ENCODE measurements at places on chromosomes 11 and 22.

GRCh38 chr11:64868904-64869570 lies 9.4 kb downstream of the EHD1 start:
- no peak for DNase-seq

- no peak for DNase-seq
Measured at GRCh38 chr22:17767233-17768065, 6.8 kb downstream of the BID start.

DNA sequence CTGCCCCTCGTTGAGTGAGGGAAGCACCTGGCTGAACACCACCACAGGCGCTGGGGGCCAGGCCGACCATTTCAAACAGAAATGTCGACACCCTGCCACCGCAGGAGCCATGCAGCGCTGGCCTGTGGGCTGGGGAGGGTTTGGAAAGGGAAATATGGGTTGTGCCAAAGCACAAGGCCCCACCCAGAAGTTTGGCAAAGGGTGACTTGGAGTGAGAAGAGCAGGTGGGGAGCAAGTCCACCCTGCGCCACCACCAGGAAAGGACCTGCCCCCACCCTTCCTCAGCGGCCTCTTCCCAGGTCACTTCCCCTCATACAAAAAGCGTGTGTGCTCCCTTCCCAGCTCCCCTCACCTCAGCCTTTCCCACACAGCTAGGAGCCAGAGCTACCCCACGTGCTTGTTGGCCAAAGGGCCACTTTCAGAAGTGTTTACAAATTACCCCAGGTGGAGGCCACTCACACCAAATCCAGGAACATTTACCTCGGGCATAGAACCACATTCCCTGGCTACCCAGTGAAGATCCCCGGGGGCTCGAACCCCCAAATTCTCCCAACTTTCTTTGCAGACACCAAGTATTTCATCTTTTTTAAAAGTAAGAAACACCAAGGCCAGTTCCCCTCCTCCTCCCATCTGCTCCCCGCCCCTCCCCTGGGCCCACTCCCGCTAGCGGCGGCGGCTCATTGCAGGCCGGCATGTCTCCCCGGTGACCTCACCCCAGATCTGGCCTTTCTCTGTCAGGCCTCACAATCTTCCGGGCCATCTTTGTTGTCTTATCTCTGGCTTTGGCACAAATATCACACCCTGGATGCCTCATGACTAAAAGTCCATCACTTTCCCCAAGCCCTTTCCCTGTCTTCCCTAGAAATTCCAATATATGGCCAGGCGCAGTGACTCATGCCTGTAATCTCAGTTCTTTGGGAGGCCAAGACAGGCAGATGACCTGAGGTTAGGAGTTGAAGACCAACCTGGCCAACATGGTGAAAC lies 20.5 kb upstream of the SCGB1A1 start:
- no peak for DNase-seq

GRCh38 chr11:131365329-131365930 lies 5.0 kb upstream of the NTM start:
- no peak for DNase-seq

DNA sequence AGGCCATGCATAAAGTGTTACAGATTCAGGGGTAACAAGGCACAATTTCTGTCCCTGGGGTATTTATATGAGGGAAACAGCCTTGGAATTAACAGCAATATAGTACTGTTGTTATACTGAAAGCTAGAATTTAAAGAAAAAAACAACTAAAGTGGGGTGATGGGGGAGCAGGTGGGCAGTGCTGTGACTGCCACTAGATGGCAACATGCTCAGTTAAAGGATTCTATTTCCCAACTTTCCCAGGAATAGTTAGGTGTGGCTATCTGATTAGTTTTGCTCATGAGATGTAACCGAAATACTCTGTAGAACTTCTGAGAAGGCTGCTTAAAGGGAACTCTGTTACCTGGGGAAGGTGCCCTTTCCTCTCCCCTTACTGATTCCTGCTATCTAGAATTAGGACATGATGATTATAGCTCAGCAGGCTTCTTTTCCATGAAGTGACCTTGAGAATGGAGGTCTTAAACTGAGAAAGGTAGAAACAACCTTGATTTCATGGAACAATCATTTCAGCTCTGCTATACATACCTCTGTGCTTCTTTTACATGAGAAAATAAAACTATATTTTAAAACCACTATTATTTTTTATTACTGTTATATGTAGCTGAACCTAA lies 102.6 kb downstream of the RELT start:
- no peak for DNase-seq

DNA sequence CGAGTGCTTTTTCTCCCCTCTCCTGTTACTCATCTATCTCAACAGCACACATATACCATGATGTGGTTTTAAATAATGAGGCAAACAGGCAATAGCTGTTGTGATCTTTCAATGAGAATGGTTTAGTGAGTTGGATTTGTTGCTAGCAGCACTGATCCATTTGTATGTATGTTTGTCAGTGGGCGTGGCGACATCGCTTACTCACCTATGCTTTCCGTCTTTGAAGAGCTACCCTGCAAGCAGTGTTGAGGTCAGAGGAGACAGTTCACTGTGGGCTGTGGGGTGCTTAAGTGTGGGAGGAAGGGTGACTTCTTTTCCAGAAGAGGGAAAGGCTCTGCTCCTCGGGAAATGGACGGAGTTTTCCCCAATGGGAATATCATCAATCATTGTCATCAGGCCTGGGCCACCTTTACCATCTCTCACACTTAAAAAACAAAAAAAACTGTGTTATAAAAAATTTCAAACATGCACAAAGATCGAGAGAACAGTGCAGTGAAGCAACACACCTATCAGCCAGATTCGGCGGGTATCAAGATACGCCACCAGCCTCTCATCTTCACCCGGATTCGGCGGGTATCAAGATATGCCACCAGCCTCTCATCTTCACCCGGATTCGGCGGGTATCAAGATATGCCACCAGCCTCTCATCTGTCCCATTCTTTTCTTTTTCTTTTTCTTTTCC lies 83.8 kb downstream of the TBC1D22A start:
- DNase-seq: no peak

DNA sequence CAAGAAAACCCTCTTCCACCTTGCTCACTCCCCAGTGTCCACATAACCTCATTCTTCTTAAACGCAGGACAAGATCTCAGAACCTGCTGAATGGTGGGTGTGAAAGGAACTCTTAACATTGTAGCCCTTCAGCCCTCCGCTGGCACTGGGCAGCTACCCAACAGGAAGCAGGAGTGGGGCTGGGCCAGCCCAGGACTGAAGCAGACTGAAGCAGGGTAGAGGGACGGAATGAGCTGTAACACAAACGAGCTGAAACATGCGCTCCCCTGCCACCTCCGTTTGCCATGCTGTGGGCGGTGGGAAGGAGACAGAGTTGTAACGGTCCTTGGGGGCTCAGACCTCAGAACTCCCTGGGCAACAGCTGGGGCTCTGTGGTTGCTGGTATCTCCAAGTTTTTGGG lies 23.6 kb downstream of the NPAT start:
- DNase-seq: no peak

GRCh38 chr22:49203091-49203858 lies 624.4 kb downstream of the BRD1 start:
- DNase-seq: no peak

- no peak for DNase-seq
Measured at GRCh38 chr22:21690401-21690801, 24.6 kb downstream of the PPIL2 start.

DNA sequence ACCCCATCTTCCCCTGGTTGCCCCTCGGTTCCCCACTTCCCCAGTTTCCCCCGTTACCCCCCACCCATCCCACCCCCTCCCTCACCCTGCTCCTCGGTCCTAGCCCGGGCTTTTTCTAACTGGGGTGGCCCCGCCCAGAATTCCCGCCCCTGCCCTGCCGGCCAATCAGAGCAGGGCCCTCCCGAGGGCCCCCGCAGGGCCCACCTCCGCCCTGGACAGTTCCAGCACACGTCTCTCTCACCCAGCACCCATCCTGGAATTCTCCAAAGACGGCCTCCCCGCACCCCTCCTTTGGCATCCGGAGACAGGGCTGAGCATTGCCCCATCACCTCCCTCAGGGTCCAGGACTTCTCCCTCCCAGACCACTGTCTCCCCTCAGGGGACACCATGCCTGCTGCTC lies at the start of gene H19:
Gene H19 (minus strand): TSS at position 88 of the 400 bp plus-strand sequence.
- DNase-seq: no peak

DNA sequence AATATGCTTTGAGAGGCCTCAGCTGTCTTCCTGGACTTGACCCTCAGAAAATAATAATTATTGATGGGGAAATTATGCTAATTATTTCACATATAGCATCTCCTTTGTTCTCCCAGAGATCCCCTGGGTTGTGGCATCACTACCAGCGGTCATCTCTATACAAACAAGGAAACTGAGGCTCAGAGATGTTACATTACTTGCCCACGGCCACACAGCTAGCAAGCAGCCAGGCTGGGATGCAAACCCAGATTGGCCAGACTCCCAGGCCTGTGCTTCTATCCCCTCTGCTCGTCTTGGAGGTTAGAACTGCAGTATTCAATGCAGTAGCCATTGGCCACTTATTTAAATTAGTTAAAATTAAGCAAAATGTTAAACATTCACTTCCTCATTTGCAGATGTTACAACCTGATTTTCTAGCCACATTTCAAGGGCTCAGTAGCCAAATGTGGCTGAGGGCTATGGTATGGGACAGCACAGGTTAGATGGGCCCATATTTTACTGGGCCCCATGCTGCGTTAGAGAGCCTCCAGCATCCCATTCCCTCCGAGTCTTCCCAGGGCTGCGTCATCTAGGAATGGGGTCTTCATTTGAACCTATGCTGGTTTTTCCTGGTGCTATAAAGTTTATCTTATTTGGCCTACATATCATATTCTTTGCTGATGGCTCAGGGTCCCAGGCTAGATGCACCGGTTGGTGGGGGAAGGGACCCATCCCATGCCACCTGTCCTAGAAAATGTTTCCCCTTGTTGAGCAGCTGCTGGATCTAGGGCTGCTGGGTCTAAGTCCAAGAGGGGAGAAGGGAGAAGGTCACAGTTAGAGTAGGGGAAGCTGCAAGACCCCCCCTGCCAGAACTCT lies 2.2 kb downstream of the SLC35C1 start:
- DNase-seq: no peak

DNA sequence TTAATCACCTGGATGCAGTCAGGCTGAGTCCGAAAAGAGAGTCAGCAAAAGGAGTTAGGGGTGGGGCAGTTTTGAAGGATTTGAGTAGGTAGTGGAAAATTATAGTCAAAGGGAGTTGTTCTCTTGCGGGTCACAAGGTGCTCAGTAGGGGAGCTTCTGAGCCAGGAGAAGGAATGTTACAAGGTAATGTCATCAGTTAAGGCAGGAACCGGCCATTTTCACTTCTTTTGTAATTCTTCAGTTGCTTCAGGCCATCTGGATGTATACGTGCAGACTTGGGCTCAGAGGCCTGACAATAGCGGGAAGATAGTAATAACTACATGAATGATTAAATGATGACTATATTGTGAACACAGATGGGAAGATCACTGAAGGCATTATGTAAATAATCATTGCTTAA lies 6.2 kb downstream of the SC5D start:
- DNase-seq: no peak

- no peak for DNase-seq
Measured at GRCh38 chr11:80937842-80938241, 1497.0 kb upstream of the TENM4 start.

GRCh38 chr11:33001281-33001680 lies 14.4 kb upstream of the DEPDC7 start:
- DNase-seq: no peak

DNA sequence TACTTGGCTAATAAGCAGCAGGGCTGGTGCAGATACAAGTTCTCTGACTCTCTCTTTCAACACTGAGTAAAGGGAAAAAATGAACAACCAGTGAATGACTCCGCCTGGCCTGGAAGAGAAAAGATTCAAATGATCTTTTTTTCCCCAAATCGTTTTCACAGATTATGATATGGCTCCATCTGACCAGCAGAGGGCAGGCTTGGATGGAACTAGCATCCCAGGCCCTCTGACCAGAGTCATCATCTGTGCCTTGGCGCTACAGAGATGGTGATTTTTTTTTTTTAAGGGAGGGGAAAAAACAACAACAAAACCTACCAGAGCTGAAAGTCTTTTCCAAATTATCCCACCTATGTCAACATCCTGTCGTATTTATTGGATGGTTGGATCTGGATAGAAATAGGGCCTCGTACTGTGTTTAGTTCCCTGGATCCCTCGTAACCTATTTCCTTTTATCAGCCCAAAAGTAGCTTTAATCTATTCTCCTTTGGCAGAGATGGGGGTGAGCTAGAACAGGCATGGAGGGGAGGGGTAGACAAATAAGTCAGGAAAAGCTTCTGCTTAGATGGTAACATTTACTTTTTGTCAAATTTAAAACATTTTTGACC lies 69.7 kb downstream of the PRSS23 start:
- DNase-seq: no peak

GRCh38 chr22:45096256-45096907 lies 67.3 kb upstream of the NUP50 start:
- DNase-seq: no peak

GRCh38 chr11:75100314-75100713 lies 3.6 kb upstream of the OR2AT4 start:
- no peak for DNase-seq

DNA sequence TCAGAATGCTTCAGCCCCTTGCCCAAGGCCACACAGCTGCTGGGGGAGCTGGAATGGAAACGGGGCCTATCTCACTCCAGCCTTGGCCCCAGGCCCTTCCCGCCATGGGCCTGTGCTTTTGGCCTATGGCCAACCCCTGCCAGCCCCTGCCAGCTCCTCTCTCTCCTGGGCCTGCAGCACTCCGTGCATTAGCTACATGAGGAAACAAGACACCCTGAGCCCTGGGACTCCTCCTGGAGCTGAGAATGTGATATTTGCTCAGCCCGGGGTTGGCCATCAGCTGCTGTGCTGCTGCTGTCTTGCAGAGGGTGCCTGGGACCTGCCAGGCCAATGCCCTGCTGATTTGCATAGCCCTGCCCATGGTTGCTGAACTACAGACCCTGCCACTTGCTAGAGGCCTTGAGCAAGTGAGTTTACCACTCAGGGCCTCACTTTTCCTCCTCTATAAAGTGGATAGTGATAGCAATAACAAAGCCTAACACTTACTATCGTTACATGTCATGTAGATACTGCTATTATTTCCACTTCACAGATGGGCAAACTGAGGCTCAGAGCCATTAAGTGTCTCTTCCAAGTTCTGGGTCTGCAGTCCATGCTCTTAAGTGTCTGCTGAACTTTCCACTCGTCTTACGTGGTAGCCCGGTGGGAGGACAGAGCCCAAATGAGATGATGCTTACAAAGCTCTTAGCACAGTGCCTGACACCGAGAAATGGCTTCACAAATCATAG lies 99.6 kb downstream of the KIAA1671 start:
- DNase-seq: no peak

- no peak for DNase-seq
Measured at GRCh38 chr11:92329646-92330045, 105.0 kb downstream of the FAT3 start.

- no peak for DNase-seq
Measured at GRCh38 chr22:27820896-27821866, 19.6 kb upstream of the MN1 start.

DNA sequence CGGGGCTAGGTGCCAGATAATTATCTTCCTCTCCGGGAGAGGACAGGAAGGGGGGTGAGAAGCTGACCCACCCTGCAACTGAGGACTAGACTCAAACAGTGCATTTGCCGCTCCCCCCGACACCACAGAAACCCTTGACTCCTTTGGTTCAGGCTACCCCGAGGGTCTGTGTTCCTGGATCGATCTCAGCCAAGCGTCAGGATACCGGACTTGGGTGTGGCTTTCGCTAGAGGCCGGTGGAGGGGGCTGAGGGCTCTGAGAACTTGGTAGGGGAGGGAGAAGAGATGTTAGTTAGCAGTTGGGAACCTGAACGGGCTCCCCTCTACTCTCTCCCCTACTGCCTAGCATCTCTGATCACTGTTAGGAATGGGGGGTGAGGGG lies 840 bp downstream of the SEZ6L start:
- no peak for DNase-seq

All from stimulated activated CD4-positive, alpha-beta T cell treated with anti-CD3 and anti-CD28 coated beads, Interleukin-15, amount 100 ng/mL, for 1 hour (primary cell).